ENCODE measurements at places on chromosomes 3 and 15.

- no peak for DNase-seq
Observed at GRCh38 chr3:7306901-7307300, 446.0 kb downstream of the GRM7 start.

DNA sequence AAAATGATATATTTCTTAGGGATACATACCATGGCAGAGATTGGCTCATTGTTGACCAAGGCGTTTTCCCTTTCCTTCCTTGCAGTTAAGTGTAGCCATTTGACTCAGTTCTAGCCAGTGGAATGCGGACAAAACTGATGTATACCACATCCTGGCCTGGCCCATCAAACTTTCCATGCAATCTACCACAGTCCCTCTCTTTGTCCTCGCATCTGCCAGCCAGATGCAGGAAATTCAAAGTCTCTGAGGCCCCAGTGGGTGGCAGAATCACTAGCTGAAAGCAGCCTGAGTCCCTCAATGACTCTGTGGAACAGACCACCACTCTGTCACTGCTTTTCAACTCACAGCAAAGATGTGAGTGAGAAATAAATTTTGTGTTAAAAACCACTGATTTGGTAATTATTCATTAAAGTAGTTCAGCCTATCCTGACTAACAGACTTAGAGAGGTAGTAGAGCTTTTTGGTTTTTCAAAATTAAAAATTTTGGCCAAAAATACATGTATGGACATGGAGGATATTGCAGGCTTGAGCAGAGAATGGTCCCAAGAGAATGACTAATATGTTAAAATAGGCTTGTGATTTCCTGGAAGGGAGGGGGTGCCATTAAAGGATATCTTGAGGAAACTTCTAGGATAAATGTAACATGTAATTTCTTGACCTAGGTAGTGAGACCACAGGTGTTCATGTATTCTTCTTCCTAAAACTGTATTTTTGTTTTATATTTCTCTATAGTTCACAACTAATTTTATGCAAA is 10.9 kb downstream of the LRRFIP2 start:
- no peak for DNase-seq

- DNase-seq: no peak
Observed at GRCh38 chr15:92306663-92307062, 87.0 kb upstream of the ST8SIA2 start.

- DNase-seq: no peak
Observed at GRCh38 chr15:44883199-44883877, 73.1 kb upstream of the TERB2 start.

DNA sequence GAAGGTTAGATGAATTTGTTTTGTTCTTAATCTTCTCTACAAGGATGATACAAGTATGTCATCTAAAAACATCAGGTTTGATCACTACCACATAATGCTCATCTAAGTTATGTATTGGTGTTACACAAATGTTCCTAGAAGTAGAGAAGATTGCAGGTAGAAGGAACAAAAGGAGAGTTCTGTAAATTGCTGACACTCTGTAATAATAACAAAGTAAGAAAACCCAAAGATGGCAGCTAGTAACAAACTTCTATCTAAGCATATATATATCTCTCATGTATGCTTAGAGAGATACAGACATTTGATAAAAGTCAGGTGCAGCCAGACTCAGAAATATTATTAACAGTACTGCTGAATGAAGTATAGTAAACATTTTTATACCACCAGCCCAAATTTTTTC is 20.2 kb upstream of the CFAP44 start:
- no peak for DNase-seq

GRCh38 chr3:51355891-51356578 is 29.1 kb upstream of the MANF start:
- no peak for DNase-seq

GRCh38 chr15:50977162-50977561 is 68.7 kb downstream of the AP4E1 start:
- no peak for DNase-seq

- DNase-seq: no peak
Observed at GRCh38 chr3:47370887-47371697, 9.7 kb upstream of the PTPN23 start.

DNA sequence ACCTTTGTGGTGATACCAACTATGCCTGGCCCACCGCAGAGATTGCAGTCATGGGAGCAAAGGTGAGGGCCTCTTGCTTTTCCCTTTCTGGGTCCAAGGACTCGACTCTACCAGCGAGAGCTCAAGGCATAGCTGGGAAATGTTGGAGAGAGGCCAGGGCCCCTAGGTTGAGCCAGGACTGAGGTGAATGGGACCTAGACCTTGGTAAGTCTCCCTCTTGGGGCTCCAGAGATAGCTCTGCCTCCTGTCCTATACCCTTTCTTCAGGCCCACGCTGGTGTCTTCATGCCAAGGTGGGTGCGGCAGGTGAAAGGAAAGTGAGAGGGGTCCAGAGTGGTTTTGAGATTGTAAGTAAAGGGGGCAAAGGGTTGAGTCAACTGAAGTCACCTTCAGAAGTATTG is 77.5 kb downstream of the PCCB start:
- no peak for DNase-seq

DNA sequence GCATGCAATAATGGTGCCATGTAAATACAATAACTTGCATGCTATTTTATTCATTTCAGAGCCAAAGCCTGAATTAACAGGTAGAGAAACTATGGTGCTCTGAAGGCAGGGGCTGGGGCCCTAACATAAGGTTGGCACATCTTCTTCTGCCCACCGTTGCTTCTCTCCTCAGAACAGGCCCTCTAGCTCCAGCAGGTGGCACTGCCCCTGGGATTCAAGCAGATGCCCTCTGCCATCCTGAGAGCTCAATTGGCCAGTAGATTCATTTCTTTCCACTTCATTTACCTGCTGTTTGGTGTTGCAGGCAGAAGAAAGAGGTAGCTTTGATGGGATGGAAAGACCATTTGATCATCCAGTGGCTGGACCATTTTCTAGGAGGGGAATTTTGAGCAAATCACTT is 130.5 kb downstream of the FOXB1 start:
- no peak for DNase-seq

DNA sequence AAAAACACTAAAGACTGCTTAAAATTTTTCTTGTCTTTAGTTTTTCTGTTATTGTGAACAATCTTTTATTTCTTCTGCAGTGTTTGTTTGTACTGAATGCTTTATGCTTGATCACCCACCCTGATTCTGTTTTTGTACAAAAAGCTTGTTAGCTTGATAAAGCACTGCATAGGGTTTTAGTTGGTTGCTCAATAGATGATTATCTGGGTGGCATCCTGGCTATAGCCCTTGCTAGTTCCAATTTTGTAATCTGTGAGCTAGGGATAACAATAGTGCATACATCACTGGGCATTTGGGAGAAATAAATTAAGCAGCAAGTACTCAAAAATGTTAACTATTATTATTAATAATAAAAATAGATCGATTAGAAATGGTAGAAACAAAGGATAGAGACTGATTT is 102.3 kb downstream of the ZPLD1 start:
- DNase-seq: no peak

DNA sequence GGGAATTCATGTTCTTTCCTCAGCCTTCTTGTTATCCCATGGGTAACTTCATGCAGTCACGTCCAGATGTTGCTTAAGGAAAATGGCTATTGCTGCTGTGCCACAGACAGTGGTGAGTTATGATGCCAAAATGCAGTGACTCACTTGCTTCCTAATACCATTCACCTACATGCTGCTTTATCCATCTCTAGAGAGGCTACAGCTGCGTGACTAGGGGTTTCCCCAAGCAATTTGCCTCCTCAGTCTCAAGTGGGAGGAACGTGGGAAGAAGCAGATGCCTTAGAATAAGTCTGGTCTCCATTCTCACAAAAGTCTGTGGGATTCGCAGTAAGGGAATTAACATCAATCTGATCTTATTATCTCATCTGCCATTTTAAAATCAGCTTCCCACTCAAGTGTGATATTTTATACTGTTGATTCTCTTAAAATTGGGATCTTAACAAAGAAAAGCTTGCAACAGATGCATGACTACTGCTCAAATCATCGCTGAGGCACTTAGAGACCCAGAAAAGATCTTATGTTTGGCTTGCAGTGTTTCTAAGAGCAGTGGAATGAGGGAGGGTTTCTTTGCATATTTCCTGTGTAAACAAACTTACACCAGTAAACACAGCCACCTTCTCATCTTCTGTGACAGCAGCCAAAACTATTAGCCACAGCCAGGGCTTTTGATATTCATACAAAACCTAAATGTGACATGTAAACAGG is 62.0 kb upstream of the ACP3 start:
- peak; percentile 30 for DNase-seq

- DNase-seq: no peak
Observed at GRCh38 chr15:65249641-65250040, 37.0 kb downstream of the PARP16 start.

DNA sequence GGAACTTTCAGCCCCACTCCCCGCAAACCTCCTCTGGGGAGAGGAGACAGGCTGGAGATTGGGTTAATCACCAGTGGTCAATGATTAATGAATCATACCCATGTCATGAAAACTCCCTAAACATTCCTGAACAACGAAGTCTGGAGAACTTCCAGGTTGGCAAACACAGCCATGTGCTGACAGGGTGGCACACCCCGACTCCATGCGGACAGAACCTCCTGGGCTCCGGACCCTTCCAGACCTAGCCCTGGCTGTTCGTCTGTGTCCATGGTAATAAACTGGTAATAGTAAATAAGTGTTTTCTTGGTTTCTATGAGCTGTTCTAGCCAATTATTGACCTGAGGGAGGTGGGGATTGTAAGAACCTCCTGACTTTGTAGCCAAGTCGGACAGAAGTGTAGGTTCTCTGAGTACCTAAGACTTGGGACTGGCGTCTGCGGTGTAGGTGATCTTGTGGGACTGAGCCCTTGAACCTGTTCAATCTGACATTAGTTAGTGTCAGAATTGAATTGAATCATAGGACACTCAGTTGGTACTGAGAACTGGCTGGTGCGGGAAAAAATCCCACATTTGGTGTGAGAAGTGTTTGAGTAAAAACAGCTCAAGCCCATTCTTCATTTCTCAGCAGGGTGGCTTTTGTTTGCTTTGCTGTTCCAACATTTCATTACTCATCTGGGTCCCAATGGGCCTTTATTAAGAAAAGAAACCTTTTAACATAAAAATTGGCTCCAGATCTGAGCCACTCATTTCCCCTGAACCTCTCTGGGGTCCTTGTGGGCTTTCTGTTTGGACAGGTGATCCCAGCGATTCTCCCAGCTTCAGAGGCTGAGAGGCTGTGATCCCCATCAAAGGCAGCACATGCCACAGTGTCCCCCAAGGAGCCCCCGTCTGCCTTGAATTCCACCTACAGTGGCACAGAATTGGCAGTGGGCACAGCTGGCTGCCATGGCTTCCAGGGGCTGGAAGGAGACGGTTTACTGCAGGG is 151.0 kb downstream of the TJP1 start:
- DNase-seq: peak; percentile 88

GRCh38 chr15:63986185-63986680 is 60.1 kb downstream of the DAPK2 start:
- DNase-seq: no peak

GRCh38 chr3:156413293-156413892 is 141.5 kb downstream of the SSR3 start:
- DNase-seq: no peak

DNA sequence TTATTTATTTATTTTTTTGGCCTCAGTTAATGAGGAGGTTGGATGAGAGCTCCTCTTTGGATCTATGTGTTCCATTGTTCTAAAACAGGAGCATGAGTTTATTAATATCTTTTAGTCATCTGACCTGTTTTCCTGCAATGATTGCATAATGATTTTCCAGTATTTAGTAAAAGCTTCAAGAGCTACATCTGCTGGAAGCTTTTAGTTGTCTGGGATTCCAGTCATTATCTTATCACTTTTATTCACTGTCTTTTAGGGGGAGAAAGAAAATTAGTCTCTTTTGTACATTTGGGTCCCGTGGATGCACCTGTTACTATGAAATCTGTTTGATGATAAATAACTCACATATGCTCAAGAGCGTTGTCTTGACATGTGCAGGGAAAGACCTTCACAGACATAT is 1270.0 kb downstream of the ROBO1 start:
- DNase-seq: no peak

DNA sequence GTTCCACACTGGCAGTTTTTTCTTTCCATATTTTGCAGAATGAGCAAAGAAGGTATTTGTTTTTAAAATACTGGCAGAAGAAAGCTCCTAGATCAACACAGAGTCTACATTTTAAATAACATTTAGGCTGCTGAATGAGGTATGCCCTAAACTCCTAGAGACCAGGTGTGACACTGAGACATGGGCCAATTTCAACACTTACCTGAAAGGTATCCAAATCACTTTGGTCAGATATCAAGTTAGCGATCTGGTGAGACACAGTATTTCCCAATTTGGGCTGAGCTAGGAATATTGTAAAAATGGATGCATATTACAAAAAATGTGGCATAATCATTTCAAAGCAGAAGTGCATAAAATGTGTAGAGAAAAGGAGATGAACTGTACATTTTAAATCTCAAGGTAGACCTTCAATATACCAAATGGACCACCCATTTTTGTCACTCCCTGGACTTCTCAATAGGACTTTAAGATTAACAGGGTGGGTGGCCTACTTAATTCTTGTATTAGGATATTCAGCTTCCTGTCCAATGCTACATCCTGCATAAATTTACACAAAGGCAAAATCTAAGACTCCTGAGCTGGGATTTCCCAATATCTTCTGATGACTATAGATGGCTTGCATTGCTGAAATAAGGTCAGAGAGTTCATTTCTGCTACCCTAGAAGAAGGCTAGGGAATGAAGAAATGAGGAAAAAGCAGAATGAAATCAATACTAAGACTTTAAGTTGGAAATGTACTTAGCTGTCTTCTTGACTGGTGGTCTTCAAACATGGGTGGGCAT is 487.8 kb downstream of the FOXP1 start:
- no peak for DNase-seq

DNA sequence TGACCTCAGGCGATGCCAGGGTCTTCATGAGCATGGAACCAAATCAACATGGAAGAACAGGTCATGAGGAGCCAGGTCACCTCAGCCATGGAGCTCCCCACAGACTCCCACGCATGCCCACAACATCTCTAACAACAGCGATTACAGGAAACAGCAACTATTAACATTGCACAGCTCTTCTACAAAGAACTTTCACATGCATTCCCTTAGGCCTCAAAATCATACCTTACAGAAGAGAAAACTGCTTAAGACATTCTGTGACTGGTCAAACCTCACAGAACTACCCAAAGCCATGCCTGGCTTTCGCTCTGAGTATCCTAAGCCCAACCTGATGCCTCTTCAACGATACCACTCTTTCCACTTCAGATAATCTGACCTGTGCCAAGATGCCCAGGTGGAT is 117.8 kb downstream of the OXNAD1 start:
- no peak for DNase-seq

Data from Caki2 (cell line).